ENCODE measurements at places on chromosomes 7 and 10. TPM values are rescaled to one million over a fixed set of nuclear protein-coding genes. Genes with fewer than 3 reads are reported as not detected.
A peak's percentile ranks its signal among the peaks of the same experiment; 100 is the strongest.

GRCh38 chr7:70926666-70927065 is 205.3 kb upstream of the GALNT17 start:
- H3K4me1 ChIP-seq: no peaks in the 10 kb centered on the region
- no peak overlapping the region for H3K4me3 ChIP-seq
- H3K27me3 ChIP-seq: no peaks in the 10 kb centered on the region
- H3K36me3 ChIP-seq: no peaks in the 10 kb centered on the region

PNLIP gene
- polyA plus RNA-seq: not detected

ANKRD30A gene
- not detected for polyA plus RNA-seq

GRCh38 chr7:33845991-33846509 is 59.3 kb upstream of the BMPER start:
- H3K4me3 ChIP-seq: no peak overlapping the region
- no peak for DNase-seq
- no peaks in the 10 kb centered on the region for H3K27me3 ChIP-seq
- no peaks in the 10 kb centered on the region for H3K36me3 ChIP-seq

DNA sequence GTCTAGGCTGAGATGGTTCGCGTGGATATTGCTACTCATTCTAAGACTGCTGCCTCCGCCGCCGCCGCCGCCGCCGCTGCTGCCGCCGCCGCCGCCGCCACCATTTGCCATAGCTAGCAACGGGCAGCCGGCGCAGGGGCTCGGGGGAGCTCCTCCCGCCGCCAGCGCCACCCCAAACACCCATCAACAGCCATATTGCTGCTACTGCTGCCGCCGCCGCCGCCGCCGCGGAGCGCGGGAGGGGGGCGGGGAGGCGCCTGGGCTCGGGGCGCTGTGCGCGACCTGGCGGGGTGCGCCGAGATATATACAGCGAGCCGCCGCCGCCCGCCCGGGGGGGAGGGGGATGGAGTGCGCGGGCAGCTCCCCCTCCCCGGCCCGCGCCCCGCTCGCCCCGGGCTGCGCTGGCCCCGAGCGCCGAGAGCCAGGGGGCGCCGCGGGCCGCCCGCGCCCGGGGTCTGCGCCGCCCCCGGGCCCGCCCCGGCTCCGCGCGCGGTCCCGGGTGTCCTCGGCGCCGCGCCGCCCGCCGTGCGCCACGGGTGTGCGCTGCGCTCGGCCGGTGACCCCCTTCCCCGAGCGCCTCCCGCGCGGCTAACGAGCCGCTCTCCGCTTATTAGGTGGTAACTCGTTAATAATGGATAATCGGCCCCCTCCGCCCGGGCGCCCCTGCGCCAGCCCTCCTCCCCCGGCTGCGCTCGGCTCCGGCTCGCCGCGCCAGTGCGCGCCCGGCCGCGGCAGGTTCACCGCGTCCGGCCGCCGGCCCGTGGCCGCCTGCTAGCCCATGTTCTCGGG is at the start of gene KCNMA1:
Gene KCNMA1, minus strand, starts transcription at position 277 of the 789 bp plus-strand sequence.
- no peak for DNase-seq
- no peaks in the 10 kb centered on the region for H3K36me3 ChIP-seq
- H3K27ac ChIP-seq: no peak within 1 kb of the TSS
- peaks cover 17% of the 10 kb centered on the region for H3K27me3 ChIP-seq
- peak within 1 kb of the TSS; percentile 57 for H3K4me3 ChIP-seq

PARG gene
- 17.0 TPM for polyA plus RNA-seq

ACTA2 gene
- 3.7 TPM for polyA plus RNA-seq

MOSPD3 gene
- polyA plus RNA-seq: 4.1 TPM

GRCh38 chr7:94941844-94942632 is 34.6 kb downstream of the PPP1R9A start:
- no peaks in the 10 kb centered on the region for H3K4me1 ChIP-seq
- H3K27ac ChIP-seq: no peak overlapping the region
- H3K4me3 ChIP-seq: no peak overlapping the region
- no peaks in the 10 kb centered on the region for H3K27me3 ChIP-seq

DNA sequence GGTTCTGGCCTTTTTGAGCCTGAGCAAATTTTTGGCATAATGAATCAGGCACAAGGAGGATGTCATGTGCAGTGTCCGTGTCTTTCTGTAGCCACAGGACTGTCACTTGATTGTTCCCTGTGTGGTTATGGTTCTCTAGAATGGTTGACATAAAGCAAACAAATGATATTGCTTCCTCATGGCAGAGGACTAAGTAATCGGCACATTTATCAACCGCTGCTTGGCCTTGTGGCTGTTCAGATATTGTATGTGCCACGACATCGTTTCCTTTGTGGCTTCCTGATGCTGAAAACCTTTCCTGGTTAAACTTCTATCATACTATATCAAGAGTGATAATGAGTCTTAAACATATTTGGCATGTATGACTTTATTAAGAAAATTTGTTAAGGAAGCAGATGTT is 598.8 kb downstream of the SUGCT start:
- no peaks in the 10 kb centered on the region for H3K36me3 ChIP-seq
- H3K4me3 ChIP-seq: no peak overlapping the region
- no peaks in the 10 kb centered on the region for H3K27me3 ChIP-seq
- H3K27ac ChIP-seq: no peak overlapping the region

SPOCK2 gene
- polyA plus RNA-seq: 0.03 TPM

- no peak for DNase-seq
- no peaks in the 10 kb centered on the region for H3K4me1 ChIP-seq
- H3K36me3 ChIP-seq: no peaks in the 10 kb centered on the region
- no peaks in the 10 kb centered on the region for H3K27me3 ChIP-seq
- H3K27ac ChIP-seq: no peak overlapping the region
Observed at GRCh38 chr10:16894821-16895220, 77.6 kb upstream of the RSU1 start.

SLC13A1 gene
- not detected for polyA plus RNA-seq

- peaks cover 21% of the 10 kb centered on the region for H3K4me1 ChIP-seq
- no peak overlapping the region for H3K4me3 ChIP-seq
- DNase-seq: no peak
- no peak overlapping the region for H3K27ac ChIP-seq
- no peaks in the 10 kb centered on the region for H3K36me3 ChIP-seq
- H3K27me3 ChIP-seq: no peaks in the 10 kb centered on the region
Observed at GRCh38 chr10:76435157-76435556, 1003.7 kb downstream of the LRMDA start.

C10orf53 gene
- polyA plus RNA-seq: not detected

DNA sequence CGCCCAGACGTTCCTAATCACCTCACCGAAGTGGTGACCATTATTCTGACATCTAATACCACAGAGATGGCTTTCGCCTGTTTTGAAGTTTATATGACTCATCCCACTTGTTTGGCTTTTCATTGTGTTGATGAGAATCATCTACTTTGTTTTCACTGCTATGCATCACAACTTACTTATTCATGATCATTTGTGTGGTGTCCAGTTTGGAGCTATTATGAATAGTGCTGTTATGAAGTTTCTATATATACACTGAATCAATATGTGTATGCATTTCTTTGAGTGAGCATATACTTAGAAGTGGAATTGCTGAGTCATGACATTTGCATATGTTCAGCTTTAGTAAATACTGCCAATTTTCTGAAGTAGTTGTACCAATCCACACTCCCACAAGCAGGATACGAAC is 38.6 kb upstream of the TNKS2 start:
- H3K36me3 ChIP-seq: no peaks in the 10 kb centered on the region
- no peak for DNase-seq
- no peak overlapping the region for H3K27ac ChIP-seq
- no peaks in the 10 kb centered on the region for H3K27me3 ChIP-seq

GRCh38 chr10:3173171-3173878 is 743 bp upstream of the PITRM1 start:
- H3K27ac ChIP-seq: peak overlapping the region; percentile 61
- peaks cover 2% of the 10 kb centered on the region for H3K4me1 ChIP-seq
- peaks cover 11% of the 10 kb centered on the region for H3K36me3 ChIP-seq

CPA5 gene
- polyA plus RNA-seq: 0.24 TPM

DNA sequence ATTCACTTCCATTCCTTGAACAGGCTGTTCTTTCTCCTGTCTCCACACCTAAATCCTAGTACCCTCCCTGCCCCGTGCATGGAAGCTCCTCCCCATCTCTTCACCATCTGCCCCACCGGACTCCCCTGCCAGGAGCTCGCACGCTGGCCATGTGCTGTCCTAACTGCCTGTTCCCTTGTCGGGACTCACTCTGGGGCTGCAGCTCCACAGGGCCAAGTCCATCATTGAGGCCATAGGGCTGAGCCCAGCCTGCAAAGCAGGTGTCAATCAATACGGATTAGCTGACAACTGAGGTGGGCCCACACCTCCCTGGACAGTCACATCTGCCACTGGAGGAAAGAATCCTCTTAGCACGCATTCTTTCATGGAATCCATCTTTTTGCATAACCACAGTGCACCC is 41.4 kb upstream of the DMBT1 start:
- H3K4me1 ChIP-seq: peaks cover 8% of the 10 kb centered on the region
- H3K36me3 ChIP-seq: peaks cover 22% of the 10 kb centered on the region
- H3K27ac ChIP-seq: no peak overlapping the region

COBL gene
- polyA plus RNA-seq: 4.4 TPM

GRCh38 chr7:40595129-40595528 is 460.3 kb downstream of the SUGCT start:
- no peak for DNase-seq
- no peaks in the 10 kb centered on the region for H3K27me3 ChIP-seq
- H3K27ac ChIP-seq: no peak overlapping the region

DNA sequence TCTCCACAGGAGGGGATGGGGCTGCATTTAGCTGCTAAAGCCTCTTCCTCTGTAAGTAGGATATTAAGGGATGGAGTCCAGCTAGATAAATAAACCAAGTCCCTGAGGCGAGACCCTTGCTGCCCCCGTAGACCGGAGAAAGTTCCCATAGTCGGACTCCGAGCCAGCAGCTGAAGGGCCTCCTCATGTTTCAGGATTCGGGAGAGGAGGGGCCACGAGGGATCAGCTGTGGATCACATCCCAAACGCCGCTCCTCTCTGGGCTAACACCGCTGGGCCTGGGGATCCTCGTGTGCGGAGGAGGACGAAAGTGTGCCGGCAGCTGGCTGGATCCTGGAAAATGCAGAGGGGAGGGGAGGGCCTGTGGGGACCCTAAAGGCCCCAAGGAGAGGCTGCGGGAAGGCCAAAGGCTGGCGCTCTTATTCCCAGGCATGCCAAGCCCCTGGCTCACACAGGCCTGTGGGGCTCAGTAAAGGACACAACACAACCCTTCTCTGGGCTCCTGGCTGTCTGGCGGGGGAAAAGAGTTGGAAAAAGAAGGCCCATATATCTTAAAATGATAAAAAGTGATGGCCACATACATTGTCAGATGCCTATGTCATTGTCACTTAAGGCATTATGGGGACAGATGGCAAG is 82.5 kb upstream of the TMEM72 start:
- no peak overlapping the region for H3K27ac ChIP-seq
- H3K27me3 ChIP-seq: no peaks in the 10 kb centered on the region
- no peak for DNase-seq
- no peaks in the 10 kb centered on the region for H3K4me1 ChIP-seq
- no peaks in the 10 kb centered on the region for H3K36me3 ChIP-seq

DNA sequence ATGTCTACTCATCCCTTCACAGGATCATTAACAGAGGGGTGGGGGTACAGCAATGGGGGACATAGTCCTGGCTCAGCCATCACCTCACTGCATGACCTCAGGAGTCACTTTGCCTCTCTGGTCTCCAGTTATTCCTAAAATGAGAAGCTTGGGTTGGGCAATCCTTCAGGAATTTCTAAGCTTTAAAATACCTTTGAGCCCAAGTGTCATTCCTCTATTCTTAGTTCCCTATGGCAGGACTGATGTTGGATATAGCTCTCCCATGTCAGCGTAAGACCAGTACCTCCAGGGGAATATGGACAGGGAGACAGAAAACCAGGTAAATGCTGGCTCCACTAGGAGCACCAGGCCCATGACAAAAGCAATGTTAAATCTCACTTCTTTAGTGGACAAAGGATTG is 34.5 kb downstream of the BLNK start:
- no peaks in the 10 kb centered on the region for H3K27me3 ChIP-seq
- H3K4me1 ChIP-seq: no peaks in the 10 kb centered on the region

DRGX gene
- polyA plus RNA-seq: not detected

DNA sequence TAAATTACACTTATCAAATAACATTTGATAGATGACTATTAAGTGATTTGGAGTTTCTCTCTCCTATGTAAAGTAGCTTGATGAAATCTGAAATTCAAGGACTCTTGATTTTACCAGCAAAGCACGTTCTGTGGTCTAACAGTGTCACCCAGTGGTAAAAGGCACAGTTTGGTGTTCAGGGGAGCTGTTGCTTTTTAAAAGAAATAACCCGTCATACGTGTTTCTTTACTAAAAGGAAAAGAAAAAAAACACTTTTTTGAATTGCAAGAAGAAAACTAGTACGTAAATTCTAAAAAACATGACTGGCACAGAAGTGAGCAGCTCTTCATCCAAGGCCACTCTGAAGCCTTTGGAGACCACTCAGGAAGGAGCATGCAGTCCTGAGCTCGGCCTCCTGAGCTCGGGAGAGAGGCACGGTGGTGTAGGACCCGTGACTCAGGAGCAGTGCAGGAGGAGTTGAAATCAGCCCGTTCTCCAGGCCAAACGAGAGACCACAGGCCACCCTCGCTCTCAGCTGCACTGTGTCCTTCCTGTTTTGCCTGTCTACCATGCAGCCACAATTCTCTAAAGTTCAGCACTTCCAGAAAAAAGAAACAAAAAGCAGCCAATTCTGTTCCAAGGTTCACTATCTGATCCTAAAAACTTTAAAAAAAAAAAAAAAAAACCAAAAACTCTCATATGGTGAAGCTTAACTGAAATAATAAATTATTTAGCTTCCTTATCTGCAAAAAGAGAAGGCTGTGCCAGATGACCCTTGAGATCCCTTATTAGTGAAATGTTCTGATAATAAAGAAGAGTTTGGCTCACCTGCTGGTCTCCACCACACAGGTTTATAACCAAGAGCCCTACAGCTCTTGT is 212.6 kb upstream of the FRMD4A start:
- DNase-seq: no peak
- no peaks in the 10 kb centered on the region for H3K27me3 ChIP-seq
- no peaks in the 10 kb centered on the region for H3K36me3 ChIP-seq
- no peaks in the 10 kb centered on the region for H3K4me1 ChIP-seq

GRCh38 chr7:16839646-16840045 is 34.8 kb upstream of the AGR2 start:
- no peaks in the 10 kb centered on the region for H3K4me1 ChIP-seq
- no peak overlapping the region for H3K27ac ChIP-seq
- DNase-seq: no peak

C10orf67 gene
- polyA plus RNA-seq: 0.07 TPM

DNA sequence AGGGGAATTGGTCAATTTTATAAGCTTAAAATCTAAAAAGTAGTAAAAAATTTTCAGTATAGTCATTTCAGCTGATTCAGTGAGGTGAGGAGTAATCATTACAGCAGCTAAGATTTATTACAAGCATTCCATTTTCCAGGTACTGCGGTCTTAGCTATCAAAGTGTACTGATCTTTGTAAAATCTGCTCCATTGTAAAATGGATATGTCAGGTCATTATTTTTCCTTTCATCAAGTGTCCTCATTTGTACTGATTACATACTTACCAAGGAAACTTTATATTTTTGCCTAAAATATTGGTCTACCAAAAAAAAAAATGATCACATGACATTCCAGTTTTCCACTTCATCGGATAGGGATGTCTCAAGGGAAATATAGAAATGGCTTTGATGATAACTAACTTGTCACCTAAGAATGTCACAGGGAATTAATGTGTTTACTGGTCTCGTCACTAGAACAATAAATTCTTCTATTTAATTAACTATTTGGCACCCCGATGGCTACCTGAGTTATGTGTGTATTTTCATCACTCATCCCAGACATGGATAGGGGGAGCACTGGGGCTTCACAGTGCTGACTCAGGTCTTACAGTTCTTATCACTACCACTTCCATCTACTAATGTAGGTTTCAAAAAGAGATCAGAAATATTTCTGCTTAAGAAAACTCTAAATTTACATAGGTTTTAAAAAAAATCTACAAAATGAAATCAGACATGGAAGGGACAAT is 948.4 kb downstream of the PCDH15 start:
- no peaks in the 10 kb centered on the region for H3K36me3 ChIP-seq
- DNase-seq: no peak
- H3K27me3 ChIP-seq: no peaks in the 10 kb centered on the region
